Stimulated activated CD8-positive, alpha-beta memory T cell treated with anti-CD3 and anti-CD28 coated beads, Interleukin-2, amount 100 ng/mL, for 48 hours (primary cell): ENCODE measurements at places on chromosomes 5 and 9.

DNA sequence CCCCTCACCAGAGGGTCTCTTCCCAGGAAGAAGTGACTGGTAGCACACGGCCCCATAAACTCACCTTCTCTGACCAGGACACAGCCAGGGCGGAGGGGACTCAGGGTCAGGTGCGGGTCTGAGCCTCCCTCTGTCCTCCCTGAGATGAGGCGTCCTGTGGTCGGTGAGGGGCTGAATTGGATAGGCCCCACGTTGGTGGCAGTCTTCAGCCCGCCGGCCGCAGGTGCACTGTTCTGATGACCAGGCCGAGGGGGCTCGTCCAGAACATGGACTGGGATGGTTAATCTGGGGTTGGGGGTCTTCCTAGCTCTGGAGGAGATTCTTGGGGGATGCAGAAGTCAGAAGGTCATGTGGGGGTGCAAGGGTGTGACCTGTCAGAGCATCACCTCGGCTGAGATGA is 102.2 kb upstream of the PPP1R26 start:
- no peak for DNase-seq

DNA sequence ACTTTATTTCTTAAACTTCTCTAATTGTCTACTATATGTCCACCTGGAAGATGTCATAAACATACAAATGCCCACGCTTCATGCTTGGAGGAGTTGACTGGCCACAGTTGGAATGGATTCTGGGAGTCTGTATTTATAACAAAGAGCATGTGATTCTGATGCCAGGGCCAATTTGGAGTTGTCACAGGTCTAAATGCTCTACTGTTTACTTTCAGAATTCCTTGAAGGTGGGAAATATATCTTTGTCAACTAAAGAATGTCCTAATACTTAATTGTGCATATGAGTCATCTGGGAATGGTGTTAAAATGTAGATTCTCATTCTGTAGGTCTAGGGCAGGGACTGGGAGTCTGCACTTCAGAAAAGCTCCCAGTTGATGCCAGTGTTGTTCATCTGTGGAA is 196.1 kb downstream of the ANXA1 start:
- DNase-seq, result no peak

DNA sequence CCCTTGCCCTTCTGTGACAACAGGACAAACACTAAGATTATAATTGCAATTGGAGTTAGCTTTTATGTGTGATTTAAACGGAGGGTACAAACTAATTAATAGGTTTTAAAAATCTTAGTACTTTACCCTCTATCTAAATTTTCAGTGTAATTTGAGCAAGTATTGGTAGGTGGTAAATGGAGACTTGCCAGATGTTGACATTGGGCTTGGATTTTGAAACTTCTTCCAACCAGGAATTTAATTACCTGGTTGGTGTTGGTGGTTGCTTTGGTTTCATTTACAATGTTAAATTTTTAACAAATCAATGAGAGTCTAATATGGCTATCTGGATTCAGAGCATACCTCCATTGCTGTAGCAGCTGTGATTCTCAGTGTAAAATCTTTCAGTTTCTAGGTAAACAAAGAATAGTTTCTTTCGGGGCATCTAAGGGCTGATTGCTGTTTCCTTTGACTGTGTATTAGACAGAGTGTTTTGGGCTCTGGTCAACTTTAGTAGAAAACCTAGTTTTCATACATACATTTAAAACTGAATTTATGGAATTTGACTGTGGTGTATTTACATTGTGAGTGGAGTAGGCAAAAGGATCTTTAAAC is 1.9 kb downstream of the DAPK1 start:
- no peak for DNase-seq

DNA sequence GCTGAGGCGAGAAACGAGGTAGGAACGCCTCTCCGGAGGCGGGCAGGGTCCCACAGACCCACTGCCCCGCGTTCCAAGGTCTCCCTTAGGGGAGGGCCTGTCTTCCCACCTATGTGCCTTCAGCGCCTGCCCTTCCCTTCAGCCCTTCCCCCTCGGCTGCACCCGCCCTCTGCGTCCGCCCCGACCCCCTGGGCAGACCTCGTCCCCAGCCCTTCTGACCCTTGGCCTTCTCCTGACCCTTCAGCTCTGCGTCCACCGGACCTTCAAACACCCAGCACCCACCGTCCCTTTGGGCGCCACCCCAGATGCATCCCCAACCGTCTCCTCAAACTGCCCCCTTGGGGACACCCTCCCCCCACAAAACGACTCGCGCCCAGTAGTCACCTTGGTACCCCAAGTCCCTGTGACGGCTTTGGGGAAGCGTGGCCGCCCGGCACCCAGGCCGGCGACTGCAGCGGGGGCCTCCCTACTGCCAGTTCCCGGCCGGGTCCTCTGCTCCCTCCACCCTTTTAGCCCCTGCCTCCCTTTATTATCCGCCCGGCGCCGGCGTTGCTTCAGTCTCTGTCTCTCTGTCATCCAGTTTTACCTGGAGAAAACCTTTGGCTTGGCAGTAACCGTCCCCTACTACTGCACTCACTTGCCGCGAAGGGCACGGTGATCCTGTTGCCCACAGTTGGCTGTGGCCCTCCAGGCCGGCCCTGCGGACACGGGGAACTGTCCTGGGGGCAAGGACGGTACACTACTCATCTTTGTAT is 421 bp downstream of the RUSC2 start:
- DNase-seq, result no peak

GRCh38 chr5:89388872-89389271 is 505.9 kb upstream of the MEF2C start:
- DNase-seq, result no peak

DNA sequence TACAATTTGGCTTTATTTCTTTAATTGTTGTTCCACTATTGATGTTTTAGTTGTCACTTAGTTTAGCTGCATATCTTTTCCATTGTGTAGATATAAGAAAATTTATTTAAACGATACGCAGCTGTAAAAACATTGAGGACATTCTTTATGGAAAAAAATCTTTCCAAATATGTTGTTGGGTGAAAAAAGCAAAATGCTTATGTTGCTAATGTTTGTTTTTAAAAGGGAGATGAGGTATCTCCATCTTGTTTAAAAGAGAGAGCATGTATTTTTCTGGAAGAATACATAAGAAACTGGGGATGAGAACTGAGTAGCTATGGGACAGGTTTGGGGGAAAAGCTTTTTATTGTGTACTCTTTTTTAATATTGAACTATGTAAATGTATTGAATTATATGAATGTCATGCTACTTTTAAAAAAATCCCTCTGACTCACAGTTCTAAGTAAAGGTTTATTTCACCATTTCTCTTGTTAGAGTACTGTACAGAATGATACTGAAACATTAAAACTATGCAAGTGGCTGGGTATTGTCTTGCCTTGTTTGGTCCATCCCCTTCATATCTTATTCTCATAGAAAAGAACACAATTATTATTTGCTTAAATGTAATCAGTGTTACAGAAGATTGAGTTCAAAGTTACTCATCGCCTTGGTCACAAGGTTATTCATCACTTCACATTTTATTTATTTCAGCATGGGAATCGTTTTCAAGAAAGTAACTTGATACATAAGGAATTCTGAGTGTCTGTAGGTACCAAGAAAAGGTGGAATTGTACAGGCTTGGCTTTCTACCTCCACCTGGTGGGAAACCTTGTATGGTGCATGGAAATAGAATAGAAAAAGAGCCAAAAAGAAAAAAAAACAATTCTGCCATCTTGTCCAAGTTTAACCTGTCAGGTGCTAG is 85.8 kb downstream of the RIC1 start:
- DNase-seq, result no peak

GRCh38 chr9:89177012-89177943 is 1.3 kb downstream of the SHC3 start:
- no peak for DNase-seq

DNA sequence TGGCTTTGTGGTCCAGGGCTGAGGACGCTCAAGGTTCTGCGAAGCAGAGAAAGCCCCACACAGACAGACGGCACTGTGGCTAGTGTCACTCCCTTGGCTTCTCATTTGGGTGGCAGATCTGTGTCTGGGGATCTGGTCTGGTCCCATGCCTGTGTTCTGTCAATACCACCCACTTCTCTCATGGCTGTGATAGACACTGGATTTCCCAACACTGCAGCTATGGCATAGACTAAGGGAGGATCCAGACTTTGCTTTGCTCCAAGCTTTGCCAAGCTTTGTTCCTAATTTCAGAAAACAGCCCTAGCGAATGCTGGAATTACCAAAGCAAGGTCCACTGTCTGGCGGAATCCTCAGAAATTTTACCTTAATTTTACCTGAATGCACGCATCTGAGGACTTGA is 62.1 kb downstream of the GADD45G start:
- DNase-seq, result no peak
